ENCODE measurements at places on chromosomes 4 and X.

DNA sequence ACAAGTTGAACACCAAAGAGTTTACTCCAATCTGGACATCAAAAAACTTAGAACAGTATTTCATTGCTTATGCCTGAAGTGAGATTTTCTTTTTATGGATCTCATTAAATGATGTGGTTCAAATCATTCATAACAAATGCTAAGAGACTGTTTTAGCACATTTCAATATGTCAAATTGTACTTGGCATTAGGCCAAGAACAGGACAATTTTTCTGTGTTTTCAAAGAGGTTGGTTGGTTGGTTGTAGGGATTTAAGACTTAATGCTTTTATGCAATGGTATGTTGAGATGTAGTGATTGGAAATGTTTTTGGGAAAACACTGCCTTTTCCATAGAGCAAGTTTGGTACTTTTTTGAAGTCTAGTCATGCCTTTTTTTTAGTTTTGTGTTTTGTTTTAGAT is 510.4 kb downstream of the ZNF674 start:
- no peak for DNase-seq

DNA sequence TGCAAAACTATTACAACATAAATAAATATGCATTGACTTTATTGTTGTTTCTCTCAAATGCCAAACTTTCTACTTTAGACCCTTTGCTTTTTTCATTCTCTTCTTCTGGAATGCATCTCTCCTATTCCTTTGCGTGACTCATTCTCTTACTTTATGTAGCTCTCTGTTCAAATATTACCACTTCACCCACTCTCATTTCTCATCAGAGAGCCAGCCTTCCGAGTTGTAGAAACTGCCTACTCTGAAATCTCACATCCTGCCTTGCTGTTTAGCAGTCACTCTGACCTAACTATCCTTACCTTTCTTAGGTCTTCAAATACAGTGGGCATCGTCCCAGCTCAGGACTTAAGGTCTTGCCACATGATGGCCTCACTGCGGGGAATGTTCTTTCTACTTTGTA is 143.5 kb downstream of the GALNTL6 start:
- DNase-seq = no peak

- DNase-seq = no peak
Observed at GRCh38 chr4:7828011-7828720, 111.5 kb downstream of the AFAP1 start.

DNA sequence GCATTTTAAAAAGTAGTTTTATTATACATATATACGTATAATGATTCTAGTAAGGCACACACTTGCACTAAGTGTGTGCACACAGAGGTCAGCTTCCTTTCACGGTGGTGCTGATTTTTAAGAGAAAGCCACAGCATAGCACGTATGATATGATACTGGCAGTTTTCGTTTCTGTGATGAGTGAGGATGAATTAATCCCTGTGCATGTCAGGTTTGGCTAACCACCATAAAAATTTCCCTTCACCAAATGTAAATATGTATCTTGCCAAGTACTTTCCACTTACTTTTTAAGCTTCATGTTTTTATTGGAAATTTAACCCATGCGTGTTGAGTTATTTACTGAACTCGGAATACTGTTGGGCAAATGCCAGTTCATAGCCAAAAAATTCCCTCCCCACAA is 84.6 kb downstream of the SYNPO2 start:
- no peak for DNase-seq

DNA sequence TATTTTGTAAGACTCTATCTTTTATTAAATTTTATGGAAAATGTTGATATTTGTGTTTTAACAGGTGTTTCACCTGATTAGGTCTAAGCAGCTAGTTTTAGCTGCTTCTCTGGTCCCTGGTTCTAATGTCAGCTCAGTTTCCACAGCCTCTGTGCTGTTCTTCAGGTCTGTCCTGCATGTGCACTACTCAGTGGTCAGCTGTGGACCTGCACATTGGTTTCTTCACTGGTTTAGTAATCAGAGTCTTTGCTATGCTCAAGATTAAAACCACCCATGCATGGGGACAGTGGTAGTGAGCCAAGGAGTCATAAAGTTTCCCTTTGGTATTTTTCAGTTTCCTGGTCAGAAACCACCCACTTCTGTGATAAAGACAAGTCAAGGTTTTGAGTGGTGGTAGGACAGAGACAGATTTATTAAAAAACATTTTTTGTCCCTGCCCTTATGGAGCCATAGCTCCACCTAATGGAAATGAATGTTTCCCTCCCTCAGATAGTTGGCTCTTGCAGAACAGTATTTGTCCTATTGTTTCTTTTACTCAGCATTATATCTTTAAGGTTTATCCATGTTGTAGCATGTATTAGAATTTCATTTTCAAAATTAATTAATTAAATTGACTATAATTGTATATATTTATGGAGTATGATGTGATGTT is 36.8 kb upstream of the VBP1 start:
- DNase-seq = no peak

GRCh38 chr4:135240796-135241195 is 1039.2 kb upstream of the PABPC4L start:
- DNase-seq = no peak

DNA sequence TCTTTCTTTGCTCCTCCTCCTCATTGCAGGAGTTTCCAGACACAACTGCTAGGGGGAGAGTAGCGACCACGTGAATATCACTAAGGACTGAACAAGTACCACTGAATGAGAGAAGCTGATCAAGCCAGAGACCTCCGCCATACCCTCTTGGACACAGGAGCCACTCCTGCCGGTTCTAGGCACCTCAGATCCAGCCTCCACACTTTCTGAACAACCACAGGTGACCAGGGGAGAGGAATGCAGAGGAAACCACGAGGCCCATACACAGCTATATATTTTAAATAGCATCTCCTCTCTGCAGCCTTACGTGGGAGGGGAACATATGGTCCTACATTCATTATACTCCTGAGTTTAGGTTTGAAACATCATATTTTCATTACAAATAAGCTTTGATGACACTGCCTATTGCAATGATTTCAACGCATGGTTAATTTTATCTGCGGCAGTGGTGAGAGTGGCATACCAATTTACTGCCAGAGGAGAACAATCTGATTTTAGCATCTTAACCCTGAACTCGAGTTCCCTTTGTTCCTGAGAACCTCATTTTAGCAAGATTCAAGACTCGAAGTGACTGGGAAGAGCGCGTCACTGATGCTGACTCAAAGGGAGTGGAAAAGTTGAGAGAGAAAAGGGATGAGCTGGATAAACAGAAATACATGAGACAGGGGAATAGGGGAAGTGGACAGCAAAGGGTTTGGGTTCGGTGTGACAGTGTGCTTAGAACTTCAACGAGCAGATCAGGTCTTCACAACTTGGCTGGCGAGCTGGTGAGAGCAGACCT is 231.7 kb upstream of the PPARGC1A start:
- DNase-seq = no peak

All from liver (tissue), 10 donors.